ENCODE measurements at places on chromosomes 7 and 10.

DNA sequence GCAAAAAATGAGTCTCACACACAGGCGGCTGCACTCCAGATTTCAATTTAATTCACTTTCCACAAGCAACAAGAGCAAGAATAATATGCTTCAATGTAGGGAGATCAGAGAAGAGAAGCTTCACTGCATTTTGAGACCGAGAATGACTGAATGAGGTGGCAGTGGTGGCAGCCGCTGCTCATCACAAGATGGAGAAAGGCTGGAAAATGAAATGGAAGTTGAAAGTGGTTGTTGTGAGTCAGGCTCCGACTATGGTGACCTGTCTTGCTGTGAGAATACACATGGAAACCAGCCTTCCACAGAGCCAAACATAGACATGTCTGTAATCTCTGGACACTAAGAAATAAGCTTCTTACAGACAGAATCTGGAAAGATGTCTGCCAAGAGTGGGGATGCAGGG lies 499.6 kb upstream of the LRRN3 start:
- no peak for DNase-seq

- DNase-seq = no peak
Measured at GRCh38 chr7:79820387-79820786, 314.2 kb upstream of the GNAI1 start.

- peak; percentile 97 for DNase-seq
Measured at GRCh38 chr7:30284298-30285066, at the start of gene ZNRF2. TSS of gene ZNRF2 (plus strand) at chr7:30284597. CDS start at chr7:30285358, 761 bp downstream.

- no peak for DNase-seq
Measured at GRCh38 chr7:12030116-12030515, 181.0 kb upstream of the TMEM106B start.

- no peak for DNase-seq
Measured at GRCh38 chr7:42138691-42139090, 98.3 kb downstream of the GLI3 start.

DNA sequence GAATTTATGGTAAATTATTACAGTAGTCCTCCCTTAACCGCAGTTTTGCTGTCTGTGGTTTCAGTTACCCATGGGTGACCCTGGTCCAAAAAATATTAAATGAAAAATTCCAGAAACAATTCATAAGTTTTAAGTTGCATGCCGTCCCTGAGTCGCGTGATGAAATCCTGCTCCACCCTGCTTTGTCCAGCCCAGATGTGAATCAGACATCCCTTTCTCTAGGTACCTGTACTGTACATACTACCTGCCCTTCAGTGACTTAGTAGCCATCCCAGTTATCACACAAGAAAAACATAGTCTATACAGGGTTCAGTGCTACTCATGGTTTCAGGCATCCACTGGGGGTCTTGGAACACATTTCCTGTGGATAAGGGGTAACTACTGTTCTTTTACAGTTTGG lies 20.5 kb upstream of the RHEB start:
- DNase-seq = no peak

GRCh38 chr10:30697806-30698205 lies 68.3 kb upstream of the LYZL2 start:
- DNase-seq = peak; percentile 65

DNA sequence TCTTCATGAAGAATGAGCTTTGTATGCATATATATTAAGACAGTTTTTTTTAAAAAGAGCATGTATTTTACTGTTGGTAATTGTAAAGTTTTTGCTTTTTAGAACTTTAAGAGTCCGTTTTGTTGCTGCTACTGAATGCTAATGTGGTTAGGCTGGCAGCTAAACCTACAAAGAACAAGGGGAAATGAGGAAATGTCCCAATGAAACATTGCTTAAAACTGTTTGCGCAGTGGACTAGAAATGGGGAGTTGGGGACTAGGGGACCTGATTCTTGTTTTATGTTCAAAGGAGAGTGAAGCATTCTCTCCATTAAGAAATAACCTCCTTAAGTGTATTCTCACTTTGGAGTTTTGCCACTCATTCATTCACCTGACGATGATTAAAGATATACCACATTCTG lies 5.7 kb downstream of the NRF1 start:
- no peak for DNase-seq

DNA sequence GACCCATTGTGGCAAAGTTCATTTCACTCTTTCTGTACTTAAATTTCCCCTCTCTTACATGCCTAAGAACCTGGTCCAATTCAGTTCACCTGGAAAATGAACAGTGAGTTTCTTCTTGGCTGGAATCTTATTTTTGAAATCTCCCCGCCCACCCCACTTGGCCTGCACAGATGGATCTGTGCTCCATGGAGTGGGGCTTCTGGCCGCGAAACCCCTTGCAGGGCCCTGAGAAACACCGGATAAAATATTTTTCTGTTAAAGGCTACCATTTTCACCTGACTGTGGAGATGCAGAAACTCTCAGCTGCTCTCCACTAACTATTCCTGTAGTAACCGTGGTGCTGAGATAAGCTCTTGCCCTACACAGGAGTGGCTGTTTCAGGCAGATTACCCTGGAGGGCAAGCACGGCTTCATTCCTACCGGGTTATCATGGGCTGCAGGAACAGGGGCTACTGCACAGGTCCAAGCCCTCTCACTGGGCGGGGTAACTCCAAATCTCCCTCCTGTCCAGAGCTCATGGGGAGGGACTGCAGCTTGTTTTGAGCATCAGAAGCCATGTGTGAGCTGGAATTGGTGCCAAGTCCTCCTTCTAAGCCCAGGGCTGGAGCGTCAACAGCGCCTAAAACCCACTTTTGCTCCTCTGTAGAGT lies 118.9 kb downstream of the PRPF18 start:
- DNase-seq = no peak

DNA sequence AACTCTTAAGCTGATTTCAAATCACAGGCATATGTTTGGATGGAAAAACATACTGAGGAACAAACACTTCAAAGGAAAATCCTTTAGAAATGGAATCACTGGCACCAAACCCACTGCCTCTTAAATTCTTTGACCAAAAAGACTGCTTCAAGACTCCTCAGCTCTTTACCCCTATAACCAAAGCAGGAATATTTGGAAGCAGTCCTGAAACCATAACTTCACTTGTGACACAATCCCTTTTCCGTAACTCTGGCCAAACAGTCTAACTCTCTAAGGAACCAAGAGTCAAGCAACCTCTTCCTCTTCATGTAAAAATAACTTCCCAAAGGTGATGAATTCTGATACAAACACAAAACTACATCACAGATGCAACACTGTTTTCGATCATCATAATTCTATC lies 104.3 kb downstream of the MTERF1 start:
- DNase-seq = no peak

- DNase-seq = no peak
Measured at GRCh38 chr10:111593578-111593977, 516.7 kb downstream of the ADRA2A start.

DNA sequence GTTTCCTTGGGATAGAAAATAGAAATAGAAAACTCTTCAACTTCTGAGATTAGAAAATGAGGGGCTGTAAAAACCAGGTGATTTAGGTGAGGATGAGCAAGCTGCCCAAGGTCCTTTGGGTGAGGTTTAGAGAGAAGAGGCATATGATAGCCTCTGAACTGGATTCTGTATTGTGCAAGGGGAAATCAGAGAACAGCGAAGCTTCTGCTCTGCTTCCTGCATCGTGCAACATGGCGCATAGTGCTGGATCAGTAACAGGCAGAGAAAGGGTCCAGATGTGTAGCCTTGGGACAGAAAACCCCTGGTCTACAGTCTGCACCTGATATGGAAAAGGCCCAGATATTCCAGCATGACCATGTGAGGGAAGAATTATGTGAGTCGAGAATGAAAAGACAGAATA lies 121.7 kb downstream of the MBL2 start:
- DNase-seq = no peak

DNA sequence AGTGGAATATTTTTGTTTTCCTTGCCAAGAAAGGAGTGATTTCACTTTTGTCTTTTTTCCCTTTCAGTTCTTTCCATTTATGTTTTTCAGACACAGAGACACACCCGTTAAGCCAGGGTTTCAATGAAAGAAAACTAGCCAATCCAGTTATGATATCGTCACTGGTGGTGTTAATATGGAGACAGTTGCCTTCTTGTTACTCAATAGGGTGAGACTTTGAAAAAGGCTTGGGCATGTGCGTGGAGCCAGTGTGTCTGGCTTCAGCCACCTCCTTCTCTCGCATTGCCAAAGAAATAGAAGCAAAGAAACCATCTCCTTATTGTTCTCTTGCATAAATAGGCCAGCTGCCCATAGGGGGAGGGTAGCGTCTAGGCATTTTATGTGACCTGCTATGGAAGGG lies 84.1 kb upstream of the DLX6 start:
- no peak for DNase-seq

DNA sequence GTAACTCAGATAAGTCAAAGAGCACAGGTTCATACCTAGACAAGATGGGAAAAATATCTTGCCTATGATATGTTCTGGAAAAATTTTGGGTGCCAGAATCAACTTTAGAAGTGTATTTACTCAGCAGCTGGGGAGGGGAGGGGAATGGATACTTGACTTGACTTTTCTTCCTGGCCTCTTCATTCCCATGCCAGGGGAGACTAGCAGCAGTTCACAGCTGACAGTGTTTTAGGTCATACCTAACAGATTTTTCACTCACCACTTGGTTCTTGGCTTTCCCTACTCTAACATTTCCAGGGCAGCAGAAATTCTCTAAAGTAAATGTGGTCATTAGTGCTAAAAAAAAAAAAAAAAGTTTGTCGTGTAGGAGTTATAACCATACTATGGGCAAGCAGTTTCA lies 46.3 kb downstream of the TAS2R16 start:
- no peak for DNase-seq

- no peak for DNase-seq
Measured at GRCh38 chr7:31111109-31111451, 59.0 kb downstream of the ADCYAP1R1 start.

- DNase-seq = no peak
Measured at GRCh38 chr10:30018496-30018895, 40.9 kb downstream of the JCAD start.

DNA sequence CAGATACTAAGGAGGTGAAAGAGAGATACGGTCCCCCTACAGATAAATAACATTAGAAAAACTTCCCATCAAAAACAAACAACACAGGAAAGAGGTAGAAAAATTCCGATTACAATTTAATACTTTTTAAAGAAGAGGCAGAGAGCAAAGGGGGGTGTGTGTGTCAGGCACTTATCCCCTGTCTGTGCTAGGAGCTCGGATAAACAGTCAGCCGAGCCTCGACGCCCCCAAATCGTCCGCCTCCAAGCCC lies 3.6 kb downstream of the PAX2 start:
- DNase-seq = no peak

DNA sequence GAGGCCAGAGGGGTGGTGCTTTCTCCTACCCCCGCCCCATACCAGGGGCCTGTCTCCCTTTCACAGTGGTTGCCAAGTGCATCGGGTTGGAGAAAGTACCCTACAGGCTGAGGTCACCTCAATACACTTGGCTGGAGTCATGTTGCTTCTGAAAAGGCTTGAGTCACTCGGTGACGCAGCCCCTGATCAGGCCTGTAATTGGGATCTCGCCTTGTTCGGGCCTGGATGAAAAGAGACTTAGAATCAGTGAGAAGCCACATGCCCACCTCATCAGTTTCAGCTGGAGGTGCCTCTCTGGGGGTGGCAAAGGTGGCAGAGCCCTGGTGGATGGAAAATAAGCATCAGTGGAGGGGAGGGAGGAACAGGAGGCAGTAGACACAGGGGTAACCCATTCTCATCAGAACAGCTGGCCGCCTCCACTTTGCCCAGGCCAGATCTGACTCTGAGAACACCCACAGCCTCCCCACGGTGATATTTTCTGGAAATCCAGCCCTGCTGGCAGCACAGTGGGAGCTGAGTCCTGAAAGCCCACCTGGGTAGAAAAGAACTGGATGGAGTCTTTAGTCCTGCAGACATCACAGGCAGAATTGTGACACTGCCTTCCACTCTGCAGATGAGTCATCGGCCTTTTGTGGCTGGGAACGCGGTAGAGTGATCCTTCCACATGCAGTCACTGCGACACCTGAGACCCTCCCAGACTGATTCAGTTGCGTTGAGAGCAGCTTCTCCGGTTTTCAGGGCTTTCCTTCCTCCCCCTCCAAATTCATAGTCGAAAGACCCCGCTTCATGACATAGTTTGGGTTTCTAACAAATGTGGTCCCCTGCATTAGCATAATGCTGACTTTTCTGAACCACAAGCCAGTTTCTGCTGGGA lies 108.0 kb downstream of the GRK5 start:
- peak; percentile 83 for DNase-seq

GRCh38 chr10:81950358-81950757 lies 75.4 kb downstream of the NRG3 start:
- DNase-seq = no peak

DNA sequence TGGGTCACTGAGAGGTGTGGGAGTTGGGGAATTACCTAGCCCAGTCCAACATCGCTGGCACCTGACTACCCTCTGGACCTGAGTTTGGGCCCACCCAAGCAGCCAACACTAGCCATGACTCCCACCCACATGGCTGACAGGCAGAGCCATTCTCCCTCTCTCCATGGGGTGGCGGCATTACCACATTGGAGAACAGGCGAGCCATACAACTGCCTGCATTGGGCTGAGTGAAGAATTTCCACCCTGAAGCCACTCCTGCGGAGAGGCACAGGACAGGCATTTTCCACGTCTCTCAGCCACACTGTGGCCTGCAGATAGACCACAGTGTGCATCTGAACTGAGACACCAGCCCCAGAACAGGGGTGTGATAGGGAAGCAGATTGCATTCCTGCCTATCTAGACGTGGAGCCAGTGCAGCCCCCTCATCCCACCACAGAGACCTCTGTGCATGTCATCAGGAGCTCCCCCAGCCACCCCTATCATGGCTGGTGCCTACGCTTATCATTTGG lies 58.2 kb upstream of the ANTXRL start:
- DNase-seq = peak; percentile 81

DNA sequence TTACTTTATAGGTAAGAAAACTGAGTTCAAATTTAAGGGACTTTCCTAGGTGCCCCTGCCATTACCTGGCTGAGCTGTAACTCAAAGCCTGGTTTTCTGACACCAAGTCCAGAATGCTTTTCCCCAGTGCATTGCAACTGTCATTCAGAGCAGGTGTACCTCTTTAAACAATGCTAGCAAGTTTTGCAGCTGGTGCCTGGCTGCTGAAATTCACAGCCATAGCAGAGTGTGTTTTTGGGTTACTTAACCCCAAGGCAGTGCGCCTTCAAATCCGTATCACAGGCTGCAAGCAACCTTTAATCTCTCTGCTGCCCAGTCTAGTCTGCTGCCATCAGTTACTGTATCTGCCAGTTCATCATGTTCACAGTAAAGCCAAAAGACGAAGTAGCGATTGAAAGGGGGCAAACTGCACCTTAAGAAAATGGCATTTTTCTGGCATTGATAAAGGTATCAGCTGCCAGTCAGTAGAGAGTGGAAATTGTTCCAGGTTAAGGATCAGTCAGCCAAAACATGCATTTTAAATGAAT lies 265.4 kb downstream of the CSTF2T start:
- no peak for DNase-seq
